ENCODE measurements at places on chromosomes 5 and 9.

GRCh38 chr9:111232997-111233790 is 96.8 kb downstream of the OR2K2 start:
- DNase-seq, result no peak

DNA sequence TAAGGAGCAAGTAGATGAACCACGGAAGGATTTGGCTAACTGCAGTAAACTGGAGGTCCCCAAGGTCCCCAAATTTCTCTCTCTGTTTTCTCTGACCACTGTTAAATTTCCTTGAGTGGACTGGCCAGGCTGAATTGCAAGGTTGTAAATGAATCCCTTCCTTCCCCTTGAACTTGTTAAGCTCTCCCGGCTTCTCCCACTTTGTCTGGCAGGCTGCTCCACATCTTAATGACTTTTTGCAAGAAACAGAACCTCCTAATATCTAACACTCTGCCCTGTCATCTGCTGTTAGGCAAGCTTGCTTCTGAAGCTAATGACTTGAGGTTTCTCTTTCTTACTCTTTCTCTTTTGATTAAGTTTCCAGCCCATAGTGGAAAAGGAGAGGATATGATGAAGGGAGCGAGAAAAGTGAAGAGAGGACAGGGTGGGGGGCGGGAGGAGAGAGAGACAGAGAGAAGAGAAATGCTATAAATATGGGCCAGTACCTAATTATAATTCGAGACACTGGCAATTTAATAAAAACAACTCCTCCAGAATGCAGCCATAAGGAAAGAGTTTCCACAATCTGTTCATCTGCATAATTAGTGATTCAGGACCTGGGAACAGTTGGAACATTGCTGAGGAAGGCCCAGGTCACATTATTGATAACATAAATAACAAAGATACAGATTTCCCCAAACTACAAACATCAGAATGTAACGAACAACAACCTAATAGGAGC is 437.3 kb upstream of the MPDZ start:
- DNase-seq, result no peak

- DNase-seq, result no peak
These were observed 20.2 kb upstream of the EGFL7 start for GRCh38 chr9:136642439-136642921.

DNA sequence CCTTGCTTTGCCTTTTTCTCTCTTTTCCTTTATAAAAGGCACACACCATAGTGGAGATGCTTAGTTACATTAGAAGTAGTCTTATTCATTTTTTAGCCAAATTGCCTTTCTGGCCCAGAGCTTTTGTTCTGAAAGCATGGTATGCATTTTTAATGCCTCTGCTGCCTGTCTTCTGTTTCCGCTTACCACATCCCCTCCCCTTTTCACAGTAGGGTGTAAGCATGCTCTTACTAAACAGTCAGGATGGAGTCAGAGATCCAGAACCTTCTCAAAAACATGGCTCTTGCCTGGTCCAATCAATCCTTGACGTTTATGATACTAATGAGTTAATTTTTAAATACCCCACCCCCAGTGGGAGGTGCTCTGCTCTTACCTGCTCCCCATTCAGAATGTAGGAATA is 22.5 kb downstream of the PPP3R2 start:
- DNase-seq, result no peak

DNA sequence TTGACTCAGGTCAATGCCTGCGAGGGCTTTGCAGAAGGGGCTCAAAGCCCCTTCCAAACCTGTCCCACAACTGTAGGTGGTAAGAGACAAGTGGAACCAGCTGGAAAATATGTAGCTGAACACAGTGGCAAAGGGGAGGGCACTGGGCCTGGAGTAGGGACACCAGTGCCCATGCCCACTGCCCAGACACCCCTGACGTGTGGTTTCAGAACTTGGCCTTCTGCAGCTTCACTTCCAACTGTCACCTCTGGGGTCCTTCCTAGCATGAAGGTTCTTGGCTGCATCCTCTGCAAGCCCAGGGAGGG is 233.1 kb upstream of the IRX1 start:
- DNase-seq, result no peak

DNA sequence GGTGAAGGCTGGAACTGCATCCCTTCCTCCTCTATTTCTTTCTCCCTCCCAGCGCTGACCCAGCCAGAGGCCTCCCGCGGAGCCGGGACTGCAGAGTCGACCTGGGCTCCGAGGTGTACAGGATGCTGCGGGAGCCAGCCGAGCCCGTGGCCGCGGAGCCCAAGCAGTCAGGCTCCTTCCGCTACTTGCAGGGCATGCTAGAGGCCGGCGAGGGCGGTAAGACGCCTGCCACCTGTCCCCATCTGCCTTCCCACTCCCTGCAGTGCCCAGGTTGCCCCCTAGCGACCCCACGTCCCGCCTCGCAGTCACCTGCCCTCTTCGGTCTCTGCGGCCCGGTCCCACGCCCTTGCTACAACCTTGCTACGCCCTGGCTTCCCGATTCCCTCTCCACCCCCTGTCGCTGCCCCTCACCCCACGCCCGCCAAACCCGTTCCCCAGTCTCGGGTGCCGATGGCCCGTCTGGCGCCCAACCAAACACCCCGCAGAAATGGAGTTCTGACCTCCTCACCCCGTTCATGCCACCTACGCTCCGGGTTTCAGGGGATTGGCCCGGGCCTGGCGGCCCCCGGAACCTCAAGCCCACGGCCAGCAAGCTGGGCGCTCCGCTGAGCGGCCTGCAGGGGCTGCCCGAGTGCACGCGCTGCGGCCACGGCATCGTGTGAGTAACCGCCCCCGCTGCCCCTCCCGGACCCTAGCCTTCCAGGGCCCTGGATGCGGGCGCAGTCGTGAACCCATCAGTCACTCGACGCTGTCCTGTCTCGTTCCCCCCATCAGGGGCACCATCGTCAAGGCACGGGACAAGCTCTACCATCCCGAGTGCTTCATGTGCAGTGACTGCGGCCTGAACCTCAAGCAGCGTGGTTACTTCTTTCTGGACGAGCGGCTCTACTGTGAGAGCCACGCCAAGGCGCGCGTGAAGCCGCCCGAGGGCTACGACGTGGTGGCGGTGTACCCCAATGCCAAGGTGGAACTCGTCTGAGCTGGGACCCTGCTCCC is 14.1 kb downstream of the PDLIM4 start:
- DNase-seq, result no peak

DNA sequence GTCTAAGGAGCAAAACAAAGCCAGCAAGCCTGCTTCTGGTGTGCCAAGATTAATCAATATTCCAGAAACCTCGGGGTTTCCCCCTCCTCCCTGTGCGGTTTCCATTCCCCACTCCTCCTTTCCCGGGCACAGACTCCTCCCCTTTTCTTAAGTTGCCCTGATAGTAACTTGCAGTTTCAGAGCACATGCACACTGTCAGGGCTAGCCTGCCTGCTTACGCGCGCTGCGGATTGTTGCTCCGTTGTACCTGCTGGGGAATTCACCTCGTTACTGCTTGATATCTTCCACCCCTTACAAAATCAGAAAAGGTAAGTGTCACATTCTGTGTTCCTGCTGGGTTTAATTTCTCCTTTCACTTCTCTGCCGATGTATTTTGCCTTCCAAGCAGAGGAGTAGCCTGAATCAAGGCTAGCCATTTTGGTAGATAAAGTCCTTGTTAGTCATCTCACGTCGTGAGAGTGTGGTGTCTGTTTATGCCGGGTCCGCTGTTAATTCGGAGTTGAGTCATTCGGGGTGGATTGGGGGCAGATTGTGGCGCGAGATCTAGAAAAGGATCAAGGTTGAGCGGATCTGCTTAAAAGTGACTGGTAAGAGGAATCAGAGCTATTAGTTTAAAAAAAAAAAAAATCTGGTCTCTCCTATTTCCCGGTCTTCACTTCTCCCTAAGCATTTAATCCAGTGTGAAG is at the start of gene SLC1A3:
Gene SLC1A3, plus strand, starts transcription at position 179 of the 686 bp plus-strand sequence. CDS start 1,818 bp downstream, outside the sequence.
- DNase-seq, result no peak

DNA sequence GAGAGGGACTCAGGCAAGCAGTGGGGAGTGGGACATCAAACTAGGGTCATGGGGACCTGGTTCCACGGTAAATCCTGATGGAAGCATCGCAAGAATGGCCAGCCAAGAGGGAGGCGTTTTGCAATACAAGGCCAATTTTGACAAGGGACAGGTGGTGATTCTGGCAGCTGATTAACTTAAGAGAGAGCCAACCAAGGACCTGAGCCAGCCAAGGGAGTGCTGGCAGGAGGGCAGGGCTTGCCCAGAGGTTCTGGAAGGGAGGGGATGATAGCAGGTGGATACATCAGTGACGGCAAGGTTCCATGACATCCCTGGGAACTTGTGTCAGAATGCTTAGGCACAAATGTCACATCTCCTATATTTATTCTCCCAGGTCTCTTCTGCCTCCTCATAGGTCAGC is 32.8 kb upstream of the PUM3 start:
- DNase-seq, result no peak

DNA sequence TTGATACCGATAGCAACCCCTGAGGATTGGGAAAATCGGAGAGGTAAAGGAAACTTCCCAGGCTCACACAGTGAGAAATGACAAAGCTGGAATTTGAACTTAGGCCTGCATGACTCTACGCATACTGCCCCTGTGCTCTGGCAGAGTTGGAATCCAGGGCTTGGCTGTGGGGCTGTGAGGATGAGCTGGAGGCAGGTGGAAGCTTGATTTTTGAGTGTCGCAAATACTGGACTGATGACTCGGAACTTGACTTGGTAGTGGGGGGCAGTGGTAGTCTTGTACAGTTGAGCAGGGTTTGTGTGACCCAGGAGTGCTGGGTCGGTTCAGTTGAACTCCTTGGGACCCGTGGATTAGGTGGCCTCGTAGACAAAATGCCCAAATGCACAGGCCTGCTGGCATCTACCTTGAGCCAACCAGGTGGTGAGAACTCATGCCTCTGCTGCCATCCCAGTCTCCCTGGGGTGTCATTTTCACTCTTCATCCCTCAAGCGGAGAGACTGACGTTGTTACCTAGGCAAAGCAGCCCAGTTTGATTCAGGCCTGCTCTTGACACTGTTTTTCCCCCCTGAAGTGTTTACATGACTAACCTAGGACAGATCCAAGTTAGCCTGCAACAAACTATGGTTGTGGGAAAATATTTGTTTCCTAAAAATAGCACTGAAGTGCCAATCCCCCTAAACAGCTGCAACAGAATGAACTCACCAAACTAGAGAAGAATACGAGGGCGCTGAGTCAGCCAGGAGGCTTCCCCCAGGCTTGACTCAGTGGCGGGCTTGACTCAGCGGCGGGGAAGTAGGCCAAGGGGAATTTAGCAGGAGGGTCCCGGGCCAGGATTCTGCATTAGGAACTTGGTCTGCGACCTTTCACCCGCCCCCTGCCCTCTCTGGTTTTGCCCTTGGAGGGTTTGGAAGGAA is 45.7 kb upstream of the ORM1 start:
- DNase-seq, result no peak

- DNase-seq, result no peak
These were observed 56.5 kb upstream of the NKD2 start for GRCh38 chr5:951940-952596.

- no peak for DNase-seq
These were observed 1.6 kb downstream of the CRAT start for GRCh38 chr9:129108805-129109536.

DNA sequence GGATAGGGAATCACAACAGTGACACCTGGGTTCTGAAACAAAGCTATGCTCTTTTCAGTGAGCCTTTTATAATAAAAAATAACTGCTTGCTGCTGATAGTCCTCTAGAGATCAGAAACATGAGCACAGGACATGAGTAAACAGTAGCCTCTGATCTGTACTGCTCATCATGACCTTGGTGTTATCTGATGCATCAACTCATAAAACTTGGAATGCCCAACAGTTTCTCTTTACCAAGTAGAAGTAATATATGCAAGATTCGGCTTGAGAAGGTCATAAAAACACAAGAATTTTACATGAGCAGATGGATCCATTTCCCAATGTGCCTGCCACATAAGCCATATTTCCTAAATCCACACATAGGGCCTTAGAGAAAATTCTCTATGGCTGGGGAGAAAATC is 318.3 kb upstream of the GRAMD2B start:
- DNase-seq, result no peak

DNA sequence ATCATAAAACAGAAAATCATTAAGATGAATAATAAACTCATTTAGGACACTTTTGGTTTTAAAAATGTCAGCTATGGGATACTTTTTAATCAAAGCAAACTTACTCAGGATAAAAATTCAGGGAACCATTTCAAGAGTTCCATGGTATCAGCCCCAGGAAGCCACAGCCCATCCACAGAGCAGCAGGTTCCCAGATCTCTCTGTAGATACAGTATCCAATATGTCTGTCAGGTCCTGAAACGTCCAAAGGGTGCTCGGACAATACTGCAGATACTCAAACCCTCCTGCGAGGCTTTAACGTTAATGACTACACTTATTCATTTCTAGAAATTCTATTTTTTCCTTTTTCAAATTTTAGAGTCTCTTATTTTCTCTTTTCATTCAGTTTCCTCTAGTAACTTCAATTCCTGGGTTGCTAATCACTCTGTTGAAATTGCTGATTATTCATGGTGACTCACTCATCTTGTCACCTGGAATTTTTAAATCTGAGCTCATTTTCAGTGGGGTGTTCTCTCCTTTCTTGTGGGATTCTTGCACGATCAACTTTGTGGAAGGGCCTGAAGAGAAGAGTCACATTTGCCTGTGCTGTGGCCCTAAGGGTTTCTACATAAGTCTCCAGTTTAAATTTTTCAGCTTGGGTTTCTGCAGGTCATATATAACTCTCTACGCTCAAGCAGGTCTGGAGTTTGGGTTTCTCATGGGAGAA is 435.8 kb downstream of the CTNND2 start:
- DNase-seq, result no peak

- DNase-seq, result no peak
These were observed 53.9 kb upstream of the PALM2AKAP2 start for GRCh38 chr9:109726119-109726518.

GRCh38 chr5:37771731-37772130 is 68.1 kb downstream of the GDNF start:
- DNase-seq, result no peak

DNA sequence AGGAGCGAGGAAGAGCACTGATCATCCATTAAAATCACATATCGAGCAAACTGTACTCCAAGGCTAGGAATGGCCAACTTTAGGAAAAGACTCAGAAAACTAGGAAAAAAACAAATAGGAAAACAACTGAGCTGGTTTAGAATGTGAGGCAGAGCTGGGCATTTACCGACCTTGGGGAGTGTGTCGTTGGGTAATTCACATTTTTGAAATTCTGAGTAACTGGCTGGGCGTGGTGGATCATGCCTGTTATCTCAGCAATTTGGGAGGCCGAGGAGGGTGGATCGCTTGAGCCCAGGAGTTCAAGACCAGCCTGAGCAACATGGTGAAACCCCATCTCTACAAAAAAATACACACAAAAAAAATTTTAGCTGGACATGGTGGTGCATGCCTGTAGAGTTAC is 70.1 kb downstream of the ZFAND5 start:
- DNase-seq, result no peak

GRCh38 chr9:26928902-26929495 is 18.0 kb downstream of the PLAA start:
- no peak for DNase-seq

GRCh38 chr9:78439866-78440830 is 143.2 kb downstream of the PSAT1 start:
- DNase-seq, result no peak

Data from T-helper 22 cell (primary cell).